ENCODE measurements at places on chromosomes 5 and 9. TPM values are rescaled to one million over a fixed set of nuclear protein-coding genes. Genes with fewer than 3 reads are reported as not detected.

DNA sequence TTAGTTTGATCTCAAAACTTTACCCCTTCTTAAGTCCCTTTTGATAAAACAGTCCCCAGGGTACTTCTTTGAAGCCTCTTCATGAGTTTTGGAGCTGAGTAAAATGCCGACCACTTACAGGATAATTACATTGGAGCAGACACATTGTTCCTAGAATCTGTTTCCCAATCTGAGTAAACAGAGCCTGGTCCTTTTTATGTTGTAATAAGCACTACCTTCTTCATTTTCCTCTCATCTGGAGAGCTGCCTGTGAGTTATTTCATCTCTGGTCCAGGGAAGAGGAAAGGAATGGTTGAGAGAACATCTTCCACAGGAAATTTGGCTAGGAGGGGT is 26.3 kb upstream of the GALNT10 start:
- no peaks in the 10 kb centered on the region for H3K36me3 ChIP-seq
- H3K27ac ChIP-seq: no peak overlapping the region
- no peaks in the 10 kb centered on the region for H3K27me3 ChIP-seq
- DNase-seq: no peak
- no peaks in the 10 kb centered on the region for H3K4me1 ChIP-seq

GRCh38 chr9:133811471-133811870 is 73.3 kb upstream of the SARDH start:
- H3K27ac ChIP-seq: no peak overlapping the region
- no peak for DNase-seq
- H3K27me3 ChIP-seq: no peaks in the 10 kb centered on the region
- peaks cover 3% of the 10 kb centered on the region for H3K4me1 ChIP-seq

- no peaks in the 10 kb centered on the region for H3K4me1 ChIP-seq
- no peak overlapping the region for H3K4me3 ChIP-seq
- H3K36me3 ChIP-seq: no peaks in the 10 kb centered on the region
Measured at GRCh38 chr5:172315587-172316493, 32.3 kb upstream of the UBTD2 start.

DNA sequence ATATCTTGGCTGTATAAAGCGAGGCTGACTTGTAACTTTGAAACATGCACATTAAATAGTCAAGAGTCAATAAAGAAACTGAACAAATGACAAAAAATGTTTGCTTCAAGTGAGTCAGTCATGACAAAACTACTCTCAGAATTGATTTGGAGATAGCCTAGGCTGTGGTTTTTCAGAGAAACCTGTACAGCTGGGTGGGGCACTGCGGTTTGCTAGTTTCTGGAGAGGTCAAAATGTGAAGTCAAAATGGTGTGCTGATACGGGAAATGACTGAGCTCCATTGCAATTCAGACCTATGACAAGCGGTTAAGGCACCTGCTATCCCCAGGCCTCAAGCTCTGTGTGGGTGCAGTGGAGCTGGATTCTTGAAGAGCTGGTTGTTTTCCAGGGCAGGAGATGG is 10.3 kb upstream of the CD180 start:
- DNase-seq: no peak
- H3K36me3 ChIP-seq: no peaks in the 10 kb centered on the region
- no peaks in the 10 kb centered on the region for H3K4me1 ChIP-seq

GRCh38 chr9:116589392-116590354 is 97.4 kb upstream of the TRIM32 start:
- no peaks in the 10 kb centered on the region for H3K27me3 ChIP-seq
- no peaks in the 10 kb centered on the region for H3K4me1 ChIP-seq
- no peak for DNase-seq
- H3K4me3 ChIP-seq: no peak overlapping the region
- H3K36me3 ChIP-seq: no peaks in the 10 kb centered on the region

- no peaks in the 10 kb centered on the region for H3K4me1 ChIP-seq
- no peaks in the 10 kb centered on the region for H3K36me3 ChIP-seq
- no peak for DNase-seq
Measured at GRCh38 chr9:22449719-22450118, 3.1 kb downstream of the DMRTA1 start.

DNA sequence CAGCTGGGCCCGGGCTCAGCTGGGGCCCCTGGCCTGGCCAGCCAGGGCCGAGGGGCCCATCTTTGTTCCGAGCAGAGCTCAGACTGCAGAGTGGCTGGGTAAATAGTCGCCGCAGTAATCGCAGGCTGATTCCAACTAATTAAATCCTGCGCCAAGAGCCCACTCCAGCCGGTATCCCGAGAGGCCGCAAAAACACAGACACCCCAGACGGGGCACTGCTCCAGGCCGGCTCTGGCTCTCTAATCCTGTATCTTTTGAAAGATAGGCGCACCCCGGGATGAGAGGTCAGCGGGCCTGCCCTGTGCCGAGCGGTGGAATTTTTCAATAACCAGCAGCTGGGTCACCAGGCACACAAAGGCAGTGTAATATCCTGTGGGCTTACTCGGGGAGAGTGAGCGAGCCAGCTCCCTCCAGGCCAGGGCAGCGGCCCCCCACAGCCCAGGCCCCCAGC is 57.7 kb downstream of the LMX1B start:
- no peak for DNase-seq
- H3K36me3 ChIP-seq: no peaks in the 10 kb centered on the region
- no peak overlapping the region for H3K4me3 ChIP-seq

DNA sequence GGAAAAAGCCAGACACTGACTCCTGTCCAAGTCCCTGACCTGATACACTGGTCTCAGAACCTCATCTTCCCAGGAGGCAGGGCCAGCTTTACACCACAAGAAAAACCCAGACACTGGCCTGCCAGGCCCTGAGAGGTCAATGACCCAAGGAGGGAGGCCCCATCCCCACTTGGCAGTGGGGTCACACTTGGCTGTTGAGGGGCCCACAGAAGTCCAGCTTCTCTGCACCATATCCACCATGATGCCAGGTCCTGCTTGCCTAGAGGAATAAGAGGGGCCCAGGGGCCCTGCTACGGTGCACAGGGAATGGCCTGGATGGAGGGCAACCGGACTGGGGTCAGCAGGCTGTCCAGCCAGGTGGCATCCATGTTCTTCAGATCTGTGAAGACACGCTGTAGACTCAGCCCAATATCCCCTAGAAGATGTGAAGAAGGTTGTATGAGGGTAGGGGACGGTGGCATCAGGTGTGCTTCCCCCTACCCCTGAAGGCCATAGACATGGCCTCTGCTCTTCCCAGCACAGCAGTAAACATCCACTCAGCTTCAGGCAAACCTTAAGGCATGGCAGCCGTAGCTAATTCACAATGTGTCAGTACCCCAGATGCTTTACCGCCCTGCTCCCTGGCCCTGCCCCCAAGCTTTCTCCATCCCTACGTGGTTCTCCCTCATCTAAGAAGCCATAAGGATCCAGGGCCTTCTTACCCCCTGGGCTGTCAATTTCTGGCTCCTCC is 6.7 kb downstream of the IRF1 start:
- peaks cover 48% of the 10 kb centered on the region for H3K4me1 ChIP-seq
- H3K27me3 ChIP-seq: no peaks in the 10 kb centered on the region
- H3K36me3 ChIP-seq: peaks cover 73% of the 10 kb centered on the region
- no peak overlapping the region for H3K4me3 ChIP-seq
- peak; percentile 21 for DNase-seq
- no peak overlapping the region for H3K27ac ChIP-seq

DNA sequence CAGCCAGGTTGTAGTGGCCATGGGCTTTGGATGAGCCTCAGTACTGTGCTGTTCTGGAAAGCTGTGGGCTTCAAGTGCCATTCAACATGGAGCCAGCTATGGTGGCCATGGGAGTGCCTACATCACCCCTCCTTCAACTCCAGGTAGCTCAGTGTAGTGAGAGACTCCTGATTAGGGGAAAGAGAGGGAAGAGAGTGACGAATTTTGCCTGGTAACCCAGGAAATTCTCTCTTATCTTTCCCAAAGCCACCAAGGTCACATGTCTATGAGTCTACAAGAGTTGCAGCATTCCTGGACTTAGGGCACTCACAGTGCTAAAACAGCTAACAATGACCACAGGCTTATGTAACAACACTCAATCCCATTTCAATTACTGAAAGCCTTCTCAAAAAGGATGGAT is 81.7 kb upstream of the SPTLC1 start:
- H3K4me1 ChIP-seq: no peaks in the 10 kb centered on the region
- DNase-seq: no peak
- H3K27me3 ChIP-seq: no peaks in the 10 kb centered on the region
- no peaks in the 10 kb centered on the region for H3K36me3 ChIP-seq

GRCh38 chr5:126961702-126962101 is 68.7 kb downstream of the MARCHF3 start:
- DNase-seq: no peak
- no peak overlapping the region for H3K27ac ChIP-seq
- no peaks in the 10 kb centered on the region for H3K27me3 ChIP-seq
- peaks cover 3% of the 10 kb centered on the region for H3K4me1 ChIP-seq
- no peaks in the 10 kb centered on the region for H3K36me3 ChIP-seq

GRCh38 chr5:136749016-136749415 is 383.7 kb upstream of the TRPC7 start:
- DNase-seq: no peak
- no peak overlapping the region for H3K4me3 ChIP-seq
- no peak overlapping the region for H3K27ac ChIP-seq
- H3K36me3 ChIP-seq: no peaks in the 10 kb centered on the region

DNA sequence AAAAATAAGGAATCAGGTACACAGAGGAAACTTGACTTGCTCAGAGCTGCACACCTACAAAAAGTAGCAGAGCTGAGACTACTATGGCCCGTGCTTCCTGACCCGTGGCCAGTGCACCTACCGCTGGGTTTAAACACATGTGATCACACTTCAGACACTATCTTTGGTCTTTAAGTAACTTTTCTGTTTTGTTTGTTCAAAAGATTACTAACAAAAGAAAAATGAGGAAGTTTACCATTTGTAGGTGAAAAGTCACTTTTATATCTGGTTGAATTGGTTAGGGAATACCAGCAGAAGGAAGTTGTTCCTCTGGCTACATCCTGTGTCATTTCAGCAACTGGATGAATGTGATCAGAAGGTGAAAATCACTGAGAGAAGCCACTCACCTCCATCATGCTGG is 6.5 kb upstream of the SYK start:
- no peak overlapping the region for H3K27ac ChIP-seq
- H3K27me3 ChIP-seq: peaks cover 2% of the 10 kb centered on the region
- no peaks in the 10 kb centered on the region for H3K4me1 ChIP-seq
- H3K4me3 ChIP-seq: no peak overlapping the region

GRCh38 chr5:74945561-74946165 is 79.5 kb upstream of the FAM169A start:
- H3K27ac ChIP-seq: no peak overlapping the region
- DNase-seq: no peak
- no peak overlapping the region for H3K4me3 ChIP-seq
- H3K4me1 ChIP-seq: no peaks in the 10 kb centered on the region

GRCh38 chr9:34114436-34114835 is 12.1 kb downstream of the DCAF12 start:
- H3K4me3 ChIP-seq: no peak overlapping the region
- H3K36me3 ChIP-seq: peaks cover 64% of the 10 kb centered on the region
- DNase-seq: no peak
- H3K4me1 ChIP-seq: peaks cover 18% of the 10 kb centered on the region
- no peak overlapping the region for H3K27ac ChIP-seq

The PCDHGA3 gene
- total RNA-seq: 13.3 TPM

The GRM6 gene
- not detected for total RNA-seq

The STXBP1 gene
- 35.9 TPM for total RNA-seq

The UCK1 gene
- total RNA-seq: 45.1 TPM

The PBX3 gene
- total RNA-seq: 59.5 TPM

The IFNA2 gene
- total RNA-seq: not detected

The NMUR2 gene
- not detected for total RNA-seq
